Activated CD8-positive, alpha-beta memory T cell treated with anti-CD3 and anti-CD28 coated beads, Interleukin-2, amount 50 U/mL, for 4 hours (primary cell): ENCODE measurements at places on chromosomes 3 and 15.

GRCh38 chr15:68352401-68353062 lies 75.0 kb downstream of the FEM1B start:
- peak; percentile 35 for DNase-seq

DNA sequence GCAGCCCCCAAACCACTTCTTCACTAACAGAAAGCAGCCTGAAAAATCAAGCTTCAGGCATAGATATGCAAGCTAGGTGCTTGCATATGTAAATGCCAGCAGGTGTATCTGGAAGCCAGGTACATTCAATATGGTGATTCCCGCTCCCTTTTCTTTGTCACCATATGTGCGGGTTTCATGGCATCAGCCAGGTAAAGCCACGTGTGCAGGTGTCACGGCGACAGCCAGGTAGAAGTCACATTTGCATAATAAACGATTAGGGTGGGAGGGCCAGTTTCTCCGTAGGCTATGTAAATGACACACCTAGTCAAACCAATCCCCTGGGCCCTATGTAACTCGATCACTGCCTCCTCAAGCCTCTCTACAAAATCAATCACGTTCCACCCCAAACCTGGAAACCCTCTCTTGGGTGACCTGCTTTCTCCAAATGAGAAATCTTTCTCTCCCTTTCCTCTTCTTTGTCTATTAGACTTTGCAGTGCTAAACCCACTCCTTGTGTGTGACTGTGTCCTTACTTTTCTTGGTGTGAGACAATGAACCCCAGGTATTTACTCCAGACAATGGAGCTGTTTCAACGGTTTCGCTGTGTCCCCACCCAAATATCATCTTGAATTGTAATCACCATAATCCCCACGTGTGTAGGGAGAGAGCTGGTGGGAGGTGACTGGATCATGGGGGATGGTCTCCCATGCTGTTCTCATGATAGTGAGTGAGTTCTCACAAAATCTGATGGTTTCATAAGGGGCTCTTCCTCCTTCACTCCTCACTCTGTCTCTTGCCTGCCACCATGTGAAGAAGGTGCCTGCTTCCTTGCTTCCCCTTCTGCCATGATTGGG lies 44.6 kb downstream of the ONECUT1 start:
- no peak for DNase-seq

GRCh38 chr15:65857718-65858402 lies 11.4 kb upstream of the RAB11A start:
- no peak for DNase-seq

DNA sequence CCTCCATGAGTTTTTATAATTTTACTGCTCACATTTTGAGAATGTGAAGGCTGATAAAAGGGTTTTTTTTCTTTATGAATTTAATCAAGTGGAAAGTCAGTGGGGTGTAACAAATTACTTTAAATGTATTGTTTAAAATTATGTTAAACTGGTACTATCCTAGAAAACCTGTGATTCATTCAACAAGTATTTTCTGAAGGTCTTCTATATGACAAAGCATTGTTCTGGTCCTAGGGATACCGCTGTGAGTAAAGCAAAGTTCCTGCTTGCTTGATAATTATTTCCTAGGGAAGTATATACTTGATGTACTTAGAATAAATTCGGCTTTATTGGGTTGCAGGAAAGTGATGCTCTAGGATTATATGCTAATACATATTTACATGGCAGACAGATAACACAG lies 152.8 kb upstream of the GOLGA6L4 start:
- DNase-seq, result no peak

DNA sequence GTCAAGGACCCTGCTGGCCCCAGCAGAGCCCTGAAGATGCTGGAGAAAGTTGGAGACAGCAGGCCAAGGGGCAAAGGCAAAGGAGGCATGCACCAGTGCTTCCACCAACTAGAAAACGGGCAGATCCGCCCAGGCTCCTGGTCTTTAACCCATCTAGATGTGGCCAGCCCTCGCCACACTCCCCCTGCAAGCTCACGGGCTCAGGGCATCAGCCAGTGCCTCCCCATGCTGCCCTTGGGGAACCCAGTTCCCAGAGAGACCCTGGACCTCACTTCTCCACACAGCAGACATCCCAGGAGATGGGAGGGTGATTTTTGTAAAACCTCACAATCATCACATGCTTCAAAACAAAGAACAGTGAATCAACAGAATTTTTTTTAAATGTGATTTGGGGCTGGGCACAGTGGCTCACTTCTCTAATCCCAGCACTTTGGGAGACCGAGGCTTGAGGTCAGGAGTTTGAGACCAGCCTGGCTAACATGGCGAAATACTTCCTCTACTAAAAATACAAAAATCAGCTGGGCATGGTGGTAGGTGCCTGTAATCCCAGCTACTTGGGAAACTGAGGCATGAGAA lies 24.5 kb downstream of the CYFIP1 start:
- DNase-seq, result no peak

DNA sequence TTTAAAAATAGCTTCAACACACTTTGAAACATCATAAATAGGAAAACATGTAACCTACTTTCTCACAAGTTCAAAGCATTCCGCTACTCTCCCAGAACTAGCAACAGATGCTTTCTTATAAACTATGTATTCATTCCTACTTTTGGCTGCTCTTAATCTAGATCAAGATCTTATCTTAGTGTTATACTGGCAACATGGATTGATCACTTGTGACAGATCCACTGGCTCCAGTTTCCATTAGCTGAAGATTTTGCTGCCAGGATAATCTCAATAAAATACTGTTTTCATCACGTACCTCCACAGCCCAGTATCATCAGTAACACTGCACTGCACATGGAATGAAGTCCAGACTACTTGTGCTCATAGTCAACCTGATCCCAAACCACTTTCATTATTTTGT lies 491.7 kb upstream of the AGTR1 start:
- DNase-seq, result no peak

DNA sequence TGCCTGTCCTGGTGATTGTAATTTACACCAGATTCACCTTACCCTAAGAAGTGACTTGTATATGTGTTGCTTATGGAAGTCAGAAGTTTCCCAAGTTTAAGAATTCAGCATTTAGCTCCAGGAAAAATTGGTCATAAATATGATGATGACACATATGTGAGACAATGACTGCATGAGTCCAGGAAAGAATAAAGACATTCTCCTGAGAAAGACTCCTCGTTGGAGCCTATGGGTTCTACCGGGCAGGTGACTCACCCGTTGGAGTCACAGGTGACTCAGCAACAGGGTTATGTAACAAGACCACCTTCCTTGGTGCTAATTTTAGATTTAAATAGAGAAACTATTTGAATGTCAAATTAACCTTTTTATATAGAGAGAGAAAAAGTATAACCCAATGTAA lies 662.4 kb downstream of the FHIT start:
- DNase-seq, result no peak

GRCh38 chr3:10722911-10723310 lies 93.1 kb upstream of the SLC6A11 start:
- no peak for DNase-seq

DNA sequence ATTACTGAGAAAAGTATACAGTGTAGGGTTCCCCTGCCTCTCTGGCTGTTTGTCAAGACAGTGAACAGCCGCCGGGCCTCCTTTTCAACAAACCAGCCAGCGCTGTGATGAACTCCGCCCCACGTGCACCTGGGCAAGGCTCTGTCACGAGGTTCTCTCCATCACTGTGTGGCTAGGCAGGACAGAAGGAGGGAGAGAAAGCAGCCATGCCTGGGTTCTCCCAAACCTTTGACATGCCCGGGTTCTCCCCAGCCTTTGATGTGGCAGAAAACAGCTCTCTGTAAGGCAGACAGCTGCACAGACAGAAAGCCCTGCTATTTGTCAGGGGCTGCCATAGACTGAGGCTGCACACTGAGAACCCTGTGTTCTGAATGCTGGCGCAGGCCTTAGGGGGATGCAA lies 101.4 kb upstream of the TRPM1 start:
- DNase-seq, result no peak

DNA sequence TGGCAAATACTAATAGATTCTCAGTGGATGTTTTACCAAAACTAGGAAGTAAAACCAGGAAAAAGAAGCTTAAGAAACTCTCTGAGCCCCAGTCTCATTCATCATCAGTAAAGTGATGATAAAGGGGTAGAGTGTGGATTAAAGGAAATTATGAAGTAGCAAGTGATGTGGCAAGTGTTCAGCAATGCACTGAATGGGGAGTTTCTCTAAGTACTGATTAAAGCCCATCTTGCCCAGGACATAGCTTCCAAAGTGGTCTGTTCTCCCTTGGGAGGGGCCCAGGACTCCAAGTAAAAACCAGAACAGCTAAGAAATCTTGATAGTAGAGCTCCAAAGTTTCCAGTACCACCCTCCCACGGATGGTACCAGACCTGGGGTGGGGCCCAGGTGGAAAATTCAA lies 137.3 kb downstream of the WNT5A start:
- no peak for DNase-seq

DNA sequence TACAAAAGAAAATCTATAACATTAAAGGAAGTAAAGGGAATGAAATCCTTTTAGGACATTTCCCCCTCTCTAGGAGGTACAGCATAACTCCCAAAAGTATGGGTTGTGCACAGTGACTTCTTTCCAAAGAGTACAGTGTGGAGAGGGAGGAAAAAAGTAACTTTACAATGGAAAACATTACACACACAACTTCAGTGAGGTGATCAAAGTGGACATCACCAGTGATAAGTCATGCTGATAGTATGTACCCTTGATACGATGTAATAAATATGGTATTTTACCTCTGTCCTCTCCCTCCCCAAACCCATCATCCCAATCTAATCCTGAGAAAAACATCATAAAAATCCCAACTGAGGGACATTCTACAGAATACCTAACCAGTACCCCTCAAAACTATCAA lies 10.8 kb downstream of the PLD1 start:
- no peak for DNase-seq

GRCh38 chr3:147656023-147656422 lies 246.9 kb downstream of the ZIC1 start:
- DNase-seq, result no peak

- DNase-seq, result no peak
These were observed 130.8 kb upstream of the CCNL1 start for GRCh38 chr3:157290766-157291165.

GRCh38 chr15:29870495-29871151 lies 48.4 kb upstream of the TJP1 start:
- DNase-seq, result no peak

DNA sequence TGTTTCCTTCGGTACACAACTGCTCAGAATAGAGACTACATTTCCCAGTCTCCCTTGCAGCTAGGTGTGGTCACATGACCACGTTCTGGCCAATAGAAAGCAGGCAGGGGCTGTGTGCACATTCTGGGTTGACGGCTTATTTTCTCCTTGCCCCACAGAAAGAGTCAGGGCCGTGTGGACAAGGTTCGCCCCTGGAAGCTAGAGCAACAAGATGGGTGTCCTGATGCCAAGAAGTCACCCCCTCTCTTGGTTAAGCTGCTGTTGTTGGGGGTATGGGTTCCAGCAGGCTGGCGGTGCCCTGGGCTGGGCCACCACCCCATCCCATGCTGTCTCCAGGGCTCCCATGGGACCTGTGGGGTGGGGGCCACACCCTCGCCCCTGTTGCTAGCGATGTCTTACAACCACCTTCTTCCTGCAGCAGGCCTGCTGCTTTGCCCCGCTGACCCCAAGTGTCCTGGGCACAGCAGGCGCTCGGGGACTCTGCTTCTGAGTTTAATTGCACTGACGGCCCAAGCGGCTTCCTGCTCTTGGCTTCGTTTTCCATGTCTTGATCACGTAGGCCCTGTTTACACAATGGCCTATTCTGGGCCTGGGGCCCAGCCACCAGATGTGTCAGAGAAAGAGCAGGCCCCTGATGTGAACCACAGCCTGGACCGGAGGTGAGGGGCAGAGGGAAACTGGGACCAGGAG lies 24.9 kb downstream of the ABTB1 start:
- DNase-seq, result no peak

DNA sequence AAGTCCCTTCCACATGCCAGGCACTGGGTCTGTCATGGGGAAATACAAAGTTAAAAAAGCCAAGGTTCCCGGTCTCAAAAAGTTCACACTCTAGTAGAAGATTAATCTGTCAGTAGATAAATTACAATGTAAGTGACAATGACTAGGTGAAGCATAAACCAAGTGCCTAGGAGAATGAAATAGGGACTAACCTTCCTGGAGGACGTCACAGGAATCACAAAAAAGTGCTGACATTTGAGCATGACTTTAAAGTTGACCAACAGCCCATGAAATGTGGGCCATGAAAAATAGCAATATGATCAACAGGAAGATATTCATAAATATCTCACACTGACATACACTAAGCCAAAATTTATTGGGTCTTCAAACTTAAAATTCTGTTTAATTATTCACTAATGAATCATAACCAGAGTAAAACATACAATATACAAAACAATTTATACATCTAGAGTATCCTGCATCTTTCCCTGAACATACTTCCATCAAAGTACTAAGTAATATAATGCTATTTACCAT lies 20.0 kb downstream of the COPS2 start:
- no peak for DNase-seq

DNA sequence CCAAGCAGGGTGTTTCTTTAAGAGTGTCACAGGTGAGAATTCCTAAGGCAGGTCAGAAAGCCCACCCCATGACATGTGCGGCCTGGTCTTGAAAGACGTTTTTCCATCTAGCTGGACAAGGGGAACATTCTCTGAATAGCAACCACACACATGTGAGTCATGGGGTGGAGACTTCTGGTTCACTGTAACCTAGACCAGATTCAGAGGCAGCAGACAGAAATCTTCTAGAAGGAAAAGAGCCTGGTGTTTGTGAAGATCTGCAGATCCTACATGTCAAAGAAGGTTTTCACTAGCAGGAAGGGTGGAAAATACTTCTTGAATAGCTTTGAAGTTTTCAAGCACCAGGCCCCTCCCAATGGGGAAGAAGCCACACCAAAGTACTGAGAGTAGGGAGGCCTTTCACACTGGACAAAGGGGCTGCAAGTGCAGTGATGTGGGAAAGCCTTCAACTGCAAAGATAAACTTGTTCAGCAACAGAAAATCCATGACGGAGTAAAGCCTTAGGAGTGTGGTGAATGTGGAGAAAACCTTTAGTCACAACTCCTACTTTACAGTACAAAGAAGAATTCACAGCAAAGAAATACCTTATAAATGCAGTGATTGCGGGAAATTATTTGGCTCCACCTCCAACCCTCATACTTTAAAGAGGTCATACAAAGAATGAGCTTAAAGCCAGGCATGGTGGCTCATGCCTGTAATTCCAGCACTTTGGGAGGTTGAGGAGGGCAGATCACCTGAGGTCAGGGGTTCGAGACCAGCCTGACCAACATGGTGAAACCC lies 17.6 kb downstream of the ADAM10 start:
- no peak for DNase-seq

GRCh38 chr3:170496026-170496867 lies 77.6 kb downstream of the CLDN11 start:
- DNase-seq, result no peak
